ENCODE measurements at places on chromosomes 12 and 14. TPM values are rescaled to one million over a fixed set of nuclear protein-coding genes. Genes with fewer than 3 reads are reported as not detected.

RND1 gene
- 1.5 TPM for total RNA-seq

GUCY2C gene
- not detected for total RNA-seq

SELPLG gene
- 217 TPM for total RNA-seq

GLIPR1L1 gene
- not detected for total RNA-seq

MDP1 gene
- total RNA-seq = 5.5 TPM

SBNO1 gene
- 30.1 TPM for total RNA-seq

PMCH gene
- total RNA-seq = not detected

GRCh38 chr12:92338671-92339070 lies 193.0 kb upstream of the BTG1 start:
- H3K27ac ChIP-seq = no peak overlapping the region
- H3K36me3 ChIP-seq = no peaks in the 10 kb centered on the region
- H3K27me3 ChIP-seq = no peaks in the 10 kb centered on the region
- peaks cover 13% of the 10 kb centered on the region for H3K4me1 ChIP-seq
- H3K4me3 ChIP-seq = no peak overlapping the region

DNA sequence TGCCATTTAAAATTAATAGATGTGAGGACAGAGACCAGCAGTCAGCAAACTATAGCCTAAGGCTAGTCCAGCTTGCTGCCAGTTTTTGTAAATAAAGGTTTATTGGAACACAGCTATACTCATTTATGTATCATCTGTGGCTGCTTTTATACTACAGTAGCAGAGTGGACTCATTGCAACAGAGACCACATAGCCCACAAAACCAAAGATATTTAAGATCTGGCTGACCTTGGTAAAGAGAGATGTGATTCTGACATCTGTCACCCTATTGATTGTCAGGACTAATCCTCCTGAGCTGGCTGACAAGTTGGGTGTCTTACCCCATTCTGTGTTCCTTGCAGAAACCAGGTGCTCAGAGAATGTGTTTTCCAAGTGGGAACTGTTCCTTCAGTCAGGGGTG lies 99.9 kb downstream of the BEGAIN start:
- H3K27me3 ChIP-seq = no peaks in the 10 kb centered on the region
- H3K4me1 ChIP-seq = peaks cover 11% of the 10 kb centered on the region
- H3K4me3 ChIP-seq = no peak overlapping the region
- DNase-seq = no peak
- no peak overlapping the region for H3K27ac ChIP-seq
- peaks cover 10% of the 10 kb centered on the region for H3K36me3 ChIP-seq

DNA sequence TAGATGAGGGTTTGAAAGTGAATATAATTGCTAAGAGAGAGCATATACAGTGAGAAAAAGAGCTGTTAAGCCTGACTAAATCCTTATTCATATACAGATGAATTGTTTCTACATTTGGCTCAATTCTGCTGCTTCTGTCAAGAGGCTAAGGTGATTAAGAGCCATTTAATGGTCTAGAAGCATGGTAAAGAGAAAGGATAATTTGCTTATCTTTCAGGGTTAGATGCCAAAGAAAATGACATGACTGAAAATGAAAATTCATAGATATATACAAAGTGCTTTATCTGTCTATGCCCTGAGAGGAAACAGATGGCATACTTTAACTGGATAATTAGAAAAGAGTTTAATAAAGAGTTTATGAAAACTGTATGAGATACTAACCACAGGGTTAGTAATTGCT lies 834.9 kb downstream of the SLC6A15 start:
- no peak overlapping the region for H3K4me3 ChIP-seq
- no peak for DNase-seq
- H3K4me1 ChIP-seq = no peaks in the 10 kb centered on the region
- H3K27me3 ChIP-seq = no peaks in the 10 kb centered on the region

- H3K27me3 ChIP-seq = no peaks in the 10 kb centered on the region
- H3K27ac ChIP-seq = no peak overlapping the region
- no peaks in the 10 kb centered on the region for H3K36me3 ChIP-seq
- H3K4me3 ChIP-seq = no peak overlapping the region
- no peak for DNase-seq
Measured at GRCh38 chr12:104656921-104657320, 200.2 kb downstream of the CHST11 start.

DNA sequence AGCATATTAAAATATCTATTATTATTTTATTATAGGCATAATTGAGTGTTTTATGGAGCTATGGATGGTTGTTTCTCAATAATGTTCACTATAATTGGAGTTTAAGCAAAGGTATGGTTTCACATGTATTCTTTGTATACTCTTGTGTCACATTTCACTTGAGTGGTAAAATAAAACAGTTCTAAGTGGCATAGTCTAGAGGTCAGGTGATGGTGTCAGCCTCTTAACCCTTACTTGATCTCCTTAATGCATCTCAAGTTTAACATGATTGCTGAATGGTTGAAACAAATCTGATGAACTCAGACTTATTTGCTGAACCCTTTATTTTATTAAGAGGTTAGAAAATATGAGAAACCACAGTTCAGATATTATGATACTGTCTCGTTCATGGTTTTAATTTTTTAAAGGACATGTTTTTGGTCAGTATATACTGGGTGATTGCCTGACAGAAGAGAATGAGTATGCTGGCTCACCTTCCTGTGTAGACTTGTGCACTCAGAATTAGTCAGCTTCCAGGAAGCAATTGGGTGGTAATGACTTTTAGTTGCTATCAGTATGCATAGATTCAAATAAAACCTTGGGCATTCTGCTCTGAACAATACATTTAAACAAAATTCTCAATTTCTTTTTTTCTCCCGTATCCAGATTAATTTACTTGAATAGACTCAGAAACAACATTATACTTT lies 464.6 kb downstream of the PCNX1 start:
- DNase-seq = no peak
- no peaks in the 10 kb centered on the region for H3K4me1 ChIP-seq
- no peaks in the 10 kb centered on the region for H3K27me3 ChIP-seq
- H3K27ac ChIP-seq = no peak overlapping the region
- no peak overlapping the region for H3K4me3 ChIP-seq
- H3K36me3 ChIP-seq = no peaks in the 10 kb centered on the region

DNA sequence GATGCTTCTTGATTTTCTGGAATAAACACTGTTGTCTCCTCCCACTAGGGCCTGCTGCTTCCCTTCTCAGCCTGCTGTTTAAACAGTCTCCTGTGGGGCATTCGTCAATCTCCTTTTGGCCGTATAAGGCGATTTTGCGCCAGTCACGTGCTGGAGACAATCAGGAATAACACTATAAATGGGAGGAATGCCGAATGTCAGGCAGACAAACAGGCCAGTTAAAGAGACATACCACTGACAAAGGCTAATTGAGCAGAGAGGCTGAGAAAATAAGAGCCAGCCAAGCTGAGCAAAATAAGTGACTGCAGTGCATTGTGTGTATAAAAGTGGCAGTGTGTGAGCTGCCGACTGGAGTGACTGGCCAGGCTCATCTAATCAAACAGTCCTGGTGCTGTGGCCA lies 23.3 kb downstream of the DMAC2L start:
- H3K4me3 ChIP-seq = no peak overlapping the region
- no peak for DNase-seq
- H3K27ac ChIP-seq = no peak overlapping the region

- DNase-seq = no peak
- no peak overlapping the region for H3K4me3 ChIP-seq
Measured at GRCh38 chr14:21626491-21627230, 8.1 kb downstream of the OR10G2 start.

DNA sequence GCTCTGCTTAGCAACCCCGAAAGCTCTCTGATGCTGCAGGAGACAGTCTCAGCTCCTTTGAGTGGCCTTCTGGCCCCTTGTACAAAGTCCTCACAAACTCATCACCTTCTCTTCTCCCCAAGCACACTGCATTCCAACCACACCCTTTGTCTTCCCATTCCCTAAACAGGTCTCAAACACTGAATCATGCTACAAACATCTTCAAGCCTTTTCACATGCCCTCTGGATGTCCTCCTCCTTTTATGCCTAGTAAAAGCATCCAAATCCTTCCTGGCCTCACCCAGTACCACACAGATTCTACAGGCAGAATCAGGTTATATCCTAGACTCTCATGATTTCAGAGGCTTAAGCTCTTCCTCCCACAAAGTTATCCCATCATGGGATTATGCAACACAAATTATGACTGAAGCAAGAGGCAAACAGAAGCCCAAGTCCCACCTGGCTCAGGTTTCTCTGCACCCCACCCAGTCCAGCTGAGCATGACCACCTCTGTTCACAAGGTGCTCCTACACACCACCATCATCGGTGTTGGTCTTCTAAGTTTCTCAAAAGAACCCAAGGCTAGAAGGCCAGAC lies 61.4 kb upstream of the PCED1B start:
- no peak for DNase-seq
- H3K4me3 ChIP-seq = no peak overlapping the region
- no peak overlapping the region for H3K27ac ChIP-seq
- no peaks in the 10 kb centered on the region for H3K36me3 ChIP-seq

DNA sequence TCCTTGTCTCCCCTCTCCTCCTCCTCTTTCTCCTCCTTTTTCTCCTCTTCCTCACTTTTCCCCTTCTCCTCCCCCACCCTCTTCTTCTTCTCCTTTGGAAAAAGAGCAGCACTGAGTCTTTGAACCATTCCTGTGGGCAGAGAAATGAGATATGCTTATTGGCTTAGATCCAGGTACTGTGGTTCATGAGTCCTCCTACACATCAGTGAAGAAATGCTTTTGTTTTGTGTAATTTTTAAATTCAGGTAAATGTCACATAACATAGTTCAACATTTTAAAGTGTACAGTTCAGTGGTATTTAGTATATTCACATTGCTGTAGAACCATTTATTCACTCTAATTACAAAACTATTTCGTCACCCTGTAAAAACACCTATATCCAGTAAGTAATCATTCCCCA lies 402.1 kb downstream of the AACS start:
- no peaks in the 10 kb centered on the region for H3K36me3 ChIP-seq
- no peaks in the 10 kb centered on the region for H3K27me3 ChIP-seq
- H3K4me1 ChIP-seq = no peaks in the 10 kb centered on the region
- H3K4me3 ChIP-seq = no peak overlapping the region
- no peak for DNase-seq

GRCh38 chr12:90106568-90106967 lies 397.9 kb upstream of the ATP2B1 start:
- no peaks in the 10 kb centered on the region for H3K4me1 ChIP-seq
- no peak overlapping the region for H3K27ac ChIP-seq
- H3K4me3 ChIP-seq = no peak overlapping the region
- no peak for DNase-seq

- H3K4me3 ChIP-seq = no peak overlapping the region
- H3K36me3 ChIP-seq = no peaks in the 10 kb centered on the region
Measured at GRCh38 chr12:83010169-83010804, 323.6 kb downstream of the TMTC2 start.

DNA sequence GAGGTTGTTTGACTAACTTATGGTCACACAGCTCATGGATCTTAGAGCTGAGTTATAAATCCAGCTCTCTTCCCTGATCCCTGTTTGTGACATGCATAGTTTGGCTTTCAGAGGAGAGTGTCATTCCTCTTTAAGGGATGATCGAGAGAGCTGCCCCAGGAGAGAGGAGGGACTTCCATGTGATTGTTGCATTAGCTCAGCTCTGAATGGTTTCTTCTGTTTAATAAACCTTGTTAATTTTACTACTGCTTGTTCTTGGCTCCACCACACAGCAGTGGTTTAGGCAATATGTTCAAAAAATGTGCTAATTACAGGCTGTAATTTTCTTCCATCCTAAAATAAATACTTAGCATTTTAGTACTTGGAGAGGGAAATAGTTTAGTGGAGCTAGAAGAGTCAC lies 152.5 kb downstream of the C12orf75 start:
- no peak overlapping the region for H3K27ac ChIP-seq
- H3K4me1 ChIP-seq = no peaks in the 10 kb centered on the region
- H3K4me3 ChIP-seq = no peak overlapping the region
- no peak for DNase-seq

DNA sequence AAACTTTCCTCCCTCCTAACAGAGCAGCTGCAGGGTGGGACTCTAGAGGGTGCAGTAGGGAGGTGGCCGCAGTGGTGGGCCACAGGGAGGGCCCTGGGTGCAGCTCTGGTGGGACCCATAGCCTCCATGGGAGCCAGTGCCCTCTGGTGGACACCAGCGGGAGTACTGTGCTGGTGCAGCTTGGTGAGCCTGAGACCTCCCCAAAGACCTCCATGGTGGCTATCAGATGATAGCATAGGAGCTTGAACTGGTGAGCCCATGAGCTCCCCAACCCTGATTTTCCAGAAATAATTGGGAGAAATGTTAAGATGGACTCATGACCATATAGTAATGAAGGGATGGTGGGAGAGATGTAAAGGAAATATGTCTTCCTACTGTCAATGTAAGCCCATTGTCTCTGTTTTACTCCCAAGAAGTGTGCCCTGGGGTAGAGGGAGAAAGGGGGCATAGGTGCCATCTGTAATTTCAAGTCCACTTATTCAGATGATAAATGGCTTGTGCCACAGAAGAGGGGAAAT lies 98.7 kb downstream of the GAS2L3 start:
- no peaks in the 10 kb centered on the region for H3K36me3 ChIP-seq
- no peaks in the 10 kb centered on the region for H3K27me3 ChIP-seq
- no peaks in the 10 kb centered on the region for H3K4me1 ChIP-seq
- H3K27ac ChIP-seq = no peak overlapping the region
- H3K4me3 ChIP-seq = no peak overlapping the region
- no peak for DNase-seq

- H3K27ac ChIP-seq = no peak within 1 kb of the TSS
- H3K4me3 ChIP-seq = no peak within 1 kb of the TSS
- no peaks in the 10 kb centered on the region for H3K27me3 ChIP-seq
- DNase-seq = peak; percentile 30
- H3K36me3 ChIP-seq = no peaks in the 10 kb centered on the region
- H3K4me1 ChIP-seq = no peaks in the 10 kb centered on the region
Measured at GRCh38 chr14:59870277-59871165, at the start of gene RTN1. TSS of gene RTN1 (minus strand) at chr14:59870776. CDS start at chr14:59870630, 146 bp downstream.

GRCh38 chr12:117119592-117120198 lies 20.5 kb upstream of the TESC start:
- no peak overlapping the region for H3K27ac ChIP-seq
- H3K4me1 ChIP-seq = no peaks in the 10 kb centered on the region
- no peak for DNase-seq
- no peaks in the 10 kb centered on the region for H3K36me3 ChIP-seq
- H3K4me3 ChIP-seq = no peak overlapping the region

GRCh38 chr14:23827100-23827892 lies 126.3 kb upstream of the DHRS4 start:
- no peak overlapping the region for H3K27ac ChIP-seq
- DNase-seq = no peak
- H3K4me3 ChIP-seq = no peak overlapping the region
- H3K4me1 ChIP-seq = no peaks in the 10 kb centered on the region
- H3K27me3 ChIP-seq = no peaks in the 10 kb centered on the region

All from naive thymus-derived CD4-positive, alpha-beta T cell (primary cell).